ENCODE measurements at places on chromosomes 11 and 22.
A peak's percentile ranks its signal among the peaks of the same experiment; 100 is the strongest.

- DNase-seq, result no peak
Observed at GRCh38 chr11:117600234-117600783, 196.7 kb downstream of the DSCAML1 start.

- no peak for DNase-seq
Observed at GRCh38 chr22:37661160-37661924, 2.8 kb downstream of the PDXP start.

DNA sequence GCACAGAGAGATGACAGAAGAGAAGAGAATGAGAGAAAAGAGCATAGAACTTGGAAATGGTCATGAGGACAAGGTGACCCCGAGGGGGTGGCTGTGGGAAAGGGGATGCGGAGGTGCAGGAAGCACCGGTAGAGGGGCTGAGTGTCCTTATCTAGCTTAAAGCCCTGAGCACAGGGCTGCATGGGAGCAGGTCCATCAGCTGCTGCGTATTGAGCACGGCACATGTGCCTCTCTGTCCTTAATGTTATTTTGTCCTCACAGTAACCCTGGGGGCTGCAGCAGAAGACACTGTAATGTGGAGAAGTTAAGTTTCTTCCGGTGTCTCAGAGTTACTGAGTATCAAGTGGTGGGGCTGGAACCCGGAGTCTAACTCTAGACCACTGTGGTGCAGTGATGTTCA lies 94.4 kb upstream of the OR4B1 start:
- DNase-seq, result no peak

DNA sequence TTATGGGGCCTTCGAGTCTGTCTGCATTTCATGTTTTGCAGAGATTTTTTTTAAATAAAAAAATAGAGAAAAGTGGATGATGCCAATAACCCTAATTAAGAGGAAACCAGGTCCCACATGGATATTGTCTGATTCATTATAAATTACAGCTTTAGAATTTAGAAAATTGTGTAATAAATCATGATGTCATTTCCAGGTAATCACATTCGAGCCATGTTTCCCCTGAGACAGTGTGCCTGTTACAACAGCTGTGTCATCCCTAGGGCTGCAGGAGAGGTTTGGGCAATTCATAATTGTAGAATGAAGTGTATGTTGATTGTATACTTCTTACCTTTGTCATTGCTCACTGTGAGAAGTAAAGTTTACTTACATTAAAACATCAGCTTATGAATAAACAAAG lies 38.3 kb downstream of the NCAM1 start:
- DNase-seq, result no peak

GRCh38 chr11:94823102-94823732 lies 55.1 kb downstream of the AMOTL1 start:
- DNase-seq, result no peak

- no peak for DNase-seq
Observed at GRCh38 chr11:60530454-60531100, 15.4 kb downstream of the MS4A13 start.

- no peak for DNase-seq
Observed at GRCh38 chr11:1219834-1220815, 2.7 kb upstream of the MUC5B start.

- DNase-seq, result no peak
Observed at GRCh38 chr11:6640985-6641701, 14.5 kb downstream of the DCHS1 start.

DNA sequence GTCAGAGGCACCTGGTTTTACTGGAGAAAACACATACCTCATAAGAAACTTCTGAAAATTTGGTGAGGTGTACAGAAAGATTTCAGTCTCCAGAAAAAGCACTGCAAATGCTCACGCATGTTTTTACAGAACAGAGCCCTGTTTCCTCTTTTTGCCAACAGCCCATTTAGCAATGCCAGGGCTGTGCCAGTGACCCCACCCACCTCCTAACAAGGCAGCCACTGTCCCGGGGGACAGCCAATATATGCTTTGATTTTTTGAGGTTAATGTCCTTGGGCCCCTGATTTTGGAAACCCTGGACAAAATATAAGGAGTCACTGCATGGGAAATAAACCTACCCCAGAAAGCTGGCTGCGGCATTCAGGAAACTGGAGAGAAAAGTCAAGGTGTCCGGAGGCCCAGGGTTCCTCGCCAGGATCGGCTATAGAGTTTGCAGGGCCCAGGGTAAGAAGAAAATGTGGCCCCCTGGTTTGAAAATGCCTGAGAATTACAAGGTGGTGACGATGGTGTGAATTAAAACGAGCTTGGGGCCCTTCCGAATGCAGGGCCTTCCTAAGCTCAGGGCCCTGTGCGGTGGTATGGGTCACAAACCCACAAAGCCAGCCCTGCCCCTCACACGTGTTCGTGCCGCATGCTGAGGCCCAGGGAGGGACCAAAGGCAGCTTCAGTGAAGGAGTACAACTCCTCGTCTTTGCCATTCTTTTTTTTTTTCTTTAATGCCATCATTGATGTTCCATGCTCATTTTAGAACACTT lies 71.1 kb upstream of the WNT7B start:
- DNase-seq, result no peak

GRCh38 chr22:32327596-32328171 lies 30.0 kb upstream of the RFPL3 start:
- DNase-seq, result no peak

GRCh38 chr11:129704831-129705230 lies 110.8 kb upstream of the TMEM45B start:
- DNase-seq, result no peak

- DNase-seq, result no peak
Observed at GRCh38 chr11:104148074-104148473, 15.9 kb downstream of the PDGFD start.

DNA sequence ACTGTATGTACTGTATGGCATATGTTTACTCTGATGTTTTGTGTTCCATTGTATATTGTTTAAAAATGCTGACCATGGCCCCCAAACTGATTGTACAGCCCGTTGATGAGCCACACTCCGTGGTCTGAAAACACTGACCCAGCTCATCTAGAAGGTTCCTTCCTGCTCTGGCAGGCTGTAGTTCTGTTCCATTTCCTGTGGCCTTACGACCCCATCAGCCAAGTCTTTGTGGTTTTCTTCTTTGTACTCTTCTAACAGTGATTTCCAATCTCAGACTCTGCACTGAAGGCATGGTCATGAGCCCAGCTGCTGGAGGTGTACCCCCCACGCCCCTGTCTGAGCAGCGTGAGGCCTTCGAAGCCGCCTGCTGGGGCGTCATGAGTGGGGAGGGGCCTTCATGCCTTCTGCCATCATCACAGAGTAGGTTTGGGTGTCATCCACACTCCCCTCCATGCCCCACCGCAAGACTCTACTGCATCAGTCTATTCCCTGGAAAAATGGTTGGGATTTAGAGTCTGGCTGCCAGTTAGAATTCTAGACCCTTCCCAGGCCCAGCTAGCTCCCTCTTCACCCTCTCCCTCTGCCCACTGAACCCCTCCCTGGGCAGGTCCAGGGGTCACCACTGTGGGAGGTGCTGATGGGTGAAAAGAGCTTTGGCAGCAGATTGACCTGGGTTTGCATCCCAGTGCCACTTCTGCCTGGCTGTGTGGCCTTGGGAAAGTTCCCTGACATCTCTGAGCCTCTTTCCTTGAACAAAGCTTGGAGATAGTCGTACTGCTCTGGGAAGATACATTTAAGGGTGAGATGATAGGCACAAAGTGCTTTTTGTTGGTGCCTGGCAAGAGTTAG lies 11.3 kb upstream of the C11orf96 start:
- DNase-seq, result no peak

DNA sequence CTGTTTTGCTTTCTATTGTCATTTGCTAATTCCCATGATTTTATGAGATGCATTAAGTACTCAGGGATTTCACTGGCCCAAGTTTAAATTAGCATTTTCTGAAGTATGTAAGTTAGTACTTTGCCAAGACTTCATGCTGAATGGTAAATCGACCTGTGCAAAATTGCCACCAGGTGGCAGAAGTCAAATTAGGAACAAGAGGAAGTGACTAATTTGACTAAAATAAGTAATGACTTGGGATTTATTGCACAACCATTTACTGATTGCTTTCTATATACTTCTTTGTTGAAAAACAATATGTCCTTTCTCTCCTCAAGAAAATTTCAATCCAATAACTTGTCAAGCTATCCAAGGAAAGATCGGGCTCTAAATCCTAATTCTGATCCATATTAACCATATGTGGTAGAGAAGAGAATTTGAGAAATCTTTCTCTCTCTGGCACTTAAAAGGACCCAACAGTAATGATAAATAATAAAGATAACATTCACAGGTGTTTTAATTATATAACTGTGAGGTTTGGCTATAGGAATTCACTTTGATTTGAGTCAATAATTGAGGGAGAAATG lies 253.7 kb upstream of the CHORDC1 start:
- peak; percentile 41 for DNase-seq
